Fibroblast of gingiva (primary cell): ENCODE measurements at places on chromosomes 6 and 20.

DNA sequence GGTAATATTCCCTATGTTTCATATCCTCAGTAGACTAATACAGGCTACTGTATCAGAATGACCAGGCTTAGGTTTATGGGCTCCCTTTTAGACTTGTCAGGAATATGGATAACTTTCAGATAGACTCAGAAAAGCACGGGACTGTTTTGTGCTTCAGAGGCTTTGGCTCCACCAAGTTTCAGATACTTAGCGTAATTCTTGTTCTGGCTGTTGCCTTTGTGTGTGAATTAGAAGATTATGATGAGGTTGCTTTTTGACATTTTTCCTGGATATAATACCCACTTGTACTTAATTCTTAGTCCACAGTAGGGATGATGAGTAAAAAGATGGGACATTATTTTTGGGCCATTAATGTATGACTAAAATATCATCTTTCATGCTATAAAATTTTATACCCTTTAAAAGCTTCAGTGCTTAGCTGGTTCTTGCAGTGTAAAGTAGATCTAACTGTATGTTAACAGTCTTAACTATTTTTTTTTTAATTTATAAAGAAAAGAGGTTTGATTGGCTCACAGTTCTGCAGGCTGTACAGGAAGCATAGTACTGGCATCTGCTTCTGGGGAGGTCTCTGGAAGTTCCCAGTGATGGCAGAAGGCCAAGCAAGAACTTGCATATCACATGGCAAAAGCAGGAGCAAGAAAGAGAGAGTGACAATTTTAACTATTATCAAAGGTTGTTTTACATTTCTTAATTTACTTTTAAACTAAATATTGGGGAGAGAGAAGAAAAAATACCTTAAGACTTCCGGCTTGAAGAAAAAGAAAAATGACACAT, 120.7 kb downstream of the ZFAND3 start:
- DNase-seq: peak; percentile 59

DNA sequence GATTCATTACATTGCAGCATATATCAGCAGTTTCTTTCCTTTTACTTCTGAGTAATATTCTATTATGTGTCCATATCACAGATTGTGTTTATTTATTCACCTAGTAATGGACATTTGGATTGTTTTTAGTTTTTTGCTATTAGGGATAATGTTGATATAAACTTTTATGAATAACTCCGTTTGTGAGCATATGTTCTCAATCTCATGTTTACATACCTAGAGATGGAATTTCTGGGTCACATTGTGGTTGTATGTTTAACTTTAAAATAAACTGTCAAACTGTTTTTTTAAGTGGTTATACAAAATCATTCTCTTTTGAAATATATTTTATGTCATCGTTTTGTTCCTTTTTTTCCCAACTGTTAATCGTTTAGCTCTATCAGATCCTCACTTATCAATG, 311.6 kb downstream of the MMUT start:
- peak; percentile 26 for DNase-seq

DNA sequence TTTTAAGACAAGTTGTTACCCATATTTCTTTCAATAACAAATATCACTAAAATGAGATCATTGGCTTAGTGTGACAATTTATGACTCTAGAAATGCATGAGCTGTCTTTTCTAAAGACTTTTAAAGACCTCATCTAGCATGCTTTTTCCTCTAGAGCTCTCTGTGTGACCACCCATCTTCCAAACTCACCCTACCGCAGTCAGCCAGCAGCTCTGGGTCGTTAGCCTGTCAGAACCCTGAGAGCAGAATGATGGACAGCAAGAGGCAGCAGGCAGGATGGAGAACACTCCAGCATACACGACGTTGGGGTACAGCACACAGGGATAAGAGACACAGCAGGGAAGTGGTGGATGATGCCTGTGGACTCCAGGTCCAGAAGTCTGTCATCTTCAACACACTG, 45.1 kb upstream of the TBX18 start:
- DNase-seq: no peak

DNA sequence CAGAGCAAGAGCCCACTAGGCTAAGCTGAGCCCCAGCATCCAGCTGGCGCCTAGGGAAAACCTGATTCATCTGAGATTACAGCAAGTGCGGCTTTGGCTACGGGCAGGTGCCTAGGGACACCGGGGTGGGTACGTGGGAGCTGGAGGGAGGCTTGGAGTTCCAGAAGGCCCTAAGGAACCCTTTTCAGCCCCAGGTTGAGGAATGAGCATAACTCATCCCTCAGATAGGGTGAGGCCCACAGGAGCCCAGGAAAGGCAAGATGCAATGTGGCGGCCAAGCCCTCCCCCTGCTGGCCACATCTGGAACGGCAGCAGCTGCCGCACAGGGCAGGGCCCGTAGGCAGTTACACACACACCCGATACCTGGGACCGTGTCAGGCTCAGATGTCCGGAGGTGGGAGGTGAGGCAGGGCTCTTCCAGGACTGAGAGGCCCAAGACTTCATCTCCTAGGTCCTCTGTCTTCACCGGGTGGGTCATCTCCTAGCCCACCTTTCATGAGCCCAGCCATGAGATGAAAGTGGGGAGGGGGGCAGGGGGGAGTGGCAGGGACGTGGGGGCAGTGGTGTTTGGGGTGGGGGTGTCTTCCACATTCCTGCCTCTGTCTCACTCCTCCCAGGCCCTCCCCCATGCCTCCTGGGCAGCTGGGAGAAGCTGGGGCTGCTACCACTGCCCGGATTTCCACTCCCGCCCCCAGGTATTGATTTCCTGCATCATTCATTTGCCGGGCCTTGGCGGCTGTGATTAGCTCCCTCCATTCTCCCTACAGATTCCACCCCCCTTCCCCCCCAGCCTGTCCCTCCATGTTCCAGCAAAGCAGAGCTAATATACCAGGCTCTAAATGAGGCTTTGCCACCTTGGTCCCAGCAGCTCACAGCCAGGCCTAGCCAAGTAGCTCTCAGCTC, 5.5 kb downstream of the MDGA1 start:
- peak; percentile 37 for DNase-seq

- DNase-seq: peak; percentile 29
These were observed 36.0 kb downstream of the STK35 start for GRCh38 chr20:2137552-2138201.

- DNase-seq: no peak
These were observed 40.8 kb downstream of the DNAH8 start for GRCh38 chr6:38755874-38756273.

GRCh38 chr6:159760602-159761057, 1.2 kb upstream of the ACAT2 start:
- peak; percentile 36 for DNase-seq

GRCh38 chr6:35360349-35361138, 18.2 kb downstream of the PPARD start:
- DNase-seq: peak; percentile 66

DNA sequence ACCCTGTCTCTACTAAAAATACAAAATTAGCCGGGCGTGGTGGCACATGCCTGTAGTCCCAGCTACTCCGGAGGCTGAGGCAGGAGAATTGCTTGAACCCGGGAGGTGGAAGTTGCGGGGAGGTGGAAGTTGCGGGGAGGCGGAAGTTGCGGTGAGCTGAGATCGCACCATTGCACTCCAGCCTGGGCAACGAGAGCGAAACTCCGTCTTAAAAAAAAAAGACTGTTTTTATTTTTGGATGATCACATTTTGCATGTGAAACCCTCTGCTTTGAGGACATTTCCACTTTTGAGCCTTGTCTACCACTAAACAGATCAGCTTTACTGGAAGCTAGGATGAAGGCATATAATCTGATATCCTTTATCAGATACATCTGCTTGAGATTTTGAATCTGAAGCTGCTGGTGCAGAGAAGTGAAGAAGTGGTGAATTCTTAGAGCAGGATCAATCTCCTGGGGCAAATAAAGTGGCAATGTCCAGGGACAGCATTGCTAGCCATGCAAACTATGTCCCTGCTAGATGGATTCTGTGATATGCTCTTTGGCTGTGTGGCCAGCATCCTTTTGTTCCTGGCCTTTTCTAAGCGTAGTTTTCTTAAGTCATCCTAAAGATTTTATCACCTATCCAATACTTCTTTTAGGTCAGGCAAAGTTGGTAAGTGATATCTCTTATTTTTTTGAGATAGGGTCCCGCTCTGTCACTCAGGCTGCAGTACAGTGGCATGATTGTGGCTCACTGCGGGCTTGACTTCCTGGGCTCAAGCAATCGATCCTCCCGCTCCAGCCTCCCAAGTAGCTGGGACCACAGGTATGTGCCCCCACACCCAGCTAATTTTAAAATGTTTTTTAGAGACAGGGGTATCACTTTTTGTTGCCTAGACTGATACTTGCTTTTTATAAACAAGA, 23.3 kb downstream of the RBL1 start:
- DNase-seq: no peak

- no peak for DNase-seq
These were observed 125.9 kb downstream of the CDK19 start for GRCh38 chr6:110689275-110689935.

DNA sequence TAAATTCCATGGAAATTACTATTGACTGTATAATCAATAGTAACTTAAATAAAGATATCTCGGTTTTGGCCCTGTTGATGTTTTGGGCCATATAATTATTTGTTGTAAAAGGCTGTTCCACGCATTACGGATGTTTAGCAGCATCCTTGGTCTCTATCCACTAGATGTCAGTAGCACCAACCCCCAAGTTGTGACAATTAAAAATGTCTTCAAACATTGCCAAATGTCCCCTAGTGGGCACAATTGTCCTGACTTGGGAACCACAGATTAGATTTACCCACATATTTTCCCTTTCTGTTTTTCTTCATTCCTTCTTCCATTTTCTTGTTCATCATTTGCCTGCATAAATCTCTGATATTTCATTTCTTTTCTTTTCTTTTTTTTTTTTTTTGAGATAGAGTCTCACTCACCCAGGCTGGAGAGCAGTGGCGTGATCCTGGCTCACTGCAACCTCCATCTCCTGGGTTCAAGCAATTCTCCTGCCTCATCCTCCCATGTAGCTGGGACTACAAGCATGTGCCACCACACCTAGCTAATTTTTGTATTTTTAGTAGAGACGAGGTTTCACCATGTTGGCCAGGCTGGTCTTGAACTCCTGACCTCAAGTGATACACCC, 13.6 kb upstream of the WFDC8 start:
- peak; percentile 19 for DNase-seq

- DNase-seq: no peak
These were observed 3.0 kb upstream of the HTR1E start for GRCh38 chr6:86934365-86934764.

DNA sequence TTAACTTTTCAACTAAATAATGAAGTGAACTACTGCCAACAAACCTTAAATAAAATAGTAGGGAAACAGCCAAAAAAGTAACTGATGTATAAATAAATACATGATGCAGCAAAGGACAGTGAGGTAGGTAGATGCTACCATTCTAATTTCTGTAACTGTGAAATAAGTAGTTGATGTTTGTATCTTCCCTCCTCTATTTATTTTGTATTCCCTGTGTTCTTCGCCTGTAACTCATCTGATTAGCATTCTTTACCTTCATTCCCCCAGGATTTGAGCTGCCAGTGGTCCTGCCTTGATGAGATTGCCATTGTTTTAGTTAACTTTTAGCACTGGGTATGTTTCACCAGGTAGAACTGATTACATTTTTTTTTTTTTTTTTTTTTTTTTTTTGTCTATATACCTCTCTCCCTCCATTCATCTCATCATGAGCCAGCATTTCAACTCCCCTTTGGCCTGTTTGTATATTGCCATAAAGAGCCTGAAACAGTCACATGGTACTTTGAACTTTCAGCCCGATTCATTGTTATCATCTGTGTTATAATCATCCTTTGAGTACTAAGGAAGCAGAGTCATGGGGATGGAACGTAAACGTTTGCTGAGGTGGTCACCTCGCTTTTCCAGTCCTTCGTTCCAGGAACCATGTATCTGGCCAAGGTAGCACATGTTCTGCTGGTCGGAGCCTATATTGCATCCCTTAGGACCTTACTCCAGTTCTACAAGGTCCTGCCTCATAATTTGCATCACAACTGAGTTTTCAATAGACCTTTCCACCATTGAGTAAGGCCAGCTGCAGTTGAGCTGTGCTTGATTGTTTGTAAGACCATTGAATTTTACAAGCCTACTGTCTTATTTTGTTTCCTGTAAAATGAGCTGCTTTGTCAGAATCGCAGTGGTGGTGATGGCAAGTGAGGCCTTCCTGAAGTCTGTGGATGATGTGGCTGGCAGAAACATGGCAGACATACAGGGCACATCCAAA, 107.6 kb downstream of the JAG1 start:
- no peak for DNase-seq

GRCh38 chr20:25279403-25279802, 31.5 kb downstream of the PYGB start:
- DNase-seq: peak; percentile 26

GRCh38 chr20:52191916-52192718, 538 bp upstream of the ZFP64 start:
- DNase-seq: peak; percentile 6

- DNase-seq: no peak
These were observed 266.0 kb downstream of the PAX1 start for GRCh38 chr20:21971436-21971835.

DNA sequence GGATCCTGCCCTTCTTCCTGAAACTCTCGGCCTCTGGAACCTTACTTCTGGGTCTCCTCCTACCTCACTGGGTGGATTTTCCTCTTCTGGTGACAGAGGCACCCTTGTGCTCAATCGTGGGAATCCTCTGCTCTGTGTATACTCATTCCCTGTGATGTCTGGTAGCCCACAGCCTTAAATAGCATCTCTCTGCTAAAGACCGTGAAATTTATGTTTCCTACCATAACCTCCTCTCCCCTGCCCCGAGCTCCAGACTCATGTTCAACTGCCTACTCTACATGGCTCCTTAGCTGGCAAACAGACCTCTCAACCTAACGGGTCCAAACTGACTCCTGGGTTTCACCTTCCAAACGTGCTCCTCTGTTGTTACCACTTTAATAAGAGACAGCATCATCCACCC, 9.9 kb downstream of the MMP9 start:
- no peak for DNase-seq

- DNase-seq: peak; percentile 4
These were observed 19.2 kb upstream of the ZSCAN16 start for GRCh38 chr6:28105245-28105639.

GRCh38 chr6:156427345-156427744, 349.8 kb upstream of the ARID1B start:
- DNase-seq: peak; percentile 49

GRCh38 chr20:20367575-20368417, at the start of gene INSM1:
TSS of gene INSM1 (plus strand) at chr20:20368104. CDS start at chr20:20368268, 164 bp downstream.
- no peak for DNase-seq

DNA sequence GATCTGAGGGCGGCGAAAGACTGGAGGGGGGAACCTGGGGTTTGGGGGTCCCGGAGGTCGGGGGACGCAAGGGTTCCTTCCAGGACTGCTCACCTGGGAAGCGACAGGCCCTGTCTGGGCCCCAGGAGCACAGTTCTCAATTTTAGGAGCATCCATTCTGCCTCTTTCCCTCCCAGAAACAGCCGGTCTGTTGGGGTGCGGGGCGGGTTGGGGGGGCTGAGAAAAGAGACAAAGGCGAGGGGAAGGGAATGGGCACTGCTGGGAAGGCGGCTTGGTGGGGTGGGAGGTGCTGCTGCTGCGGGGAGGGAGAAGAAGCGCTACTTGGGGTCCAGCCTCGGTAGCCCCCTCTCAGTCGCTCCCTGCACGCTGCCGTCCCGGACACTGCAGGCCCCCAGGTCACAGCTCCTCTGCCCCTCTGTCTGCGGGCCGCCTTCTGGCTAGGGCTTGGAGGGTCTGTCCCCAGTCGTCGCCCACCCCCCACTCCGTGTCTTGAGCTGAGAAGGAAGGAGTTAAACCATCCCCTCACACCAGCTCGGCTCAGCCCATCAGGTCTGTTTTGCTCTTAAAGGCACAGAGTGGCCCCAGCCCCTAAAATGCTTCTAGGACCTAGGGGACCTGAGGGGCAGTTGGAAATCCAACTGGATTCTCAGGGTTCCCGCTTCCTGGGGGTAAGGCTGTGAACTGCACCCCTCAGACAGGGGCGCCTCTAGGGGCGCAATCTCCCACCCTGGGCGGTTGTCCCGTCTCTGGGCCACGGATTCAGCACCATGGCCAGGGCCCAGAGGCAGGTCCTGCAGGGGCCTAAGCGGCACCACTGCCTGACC, 690 bp downstream of the GDAP1L1 start:
- no peak for DNase-seq
